ENCODE measurements at places on chromosomes 2 and 18.
A peak's percentile ranks its signal among the peaks of the same experiment; 100 is the strongest.

DNA sequence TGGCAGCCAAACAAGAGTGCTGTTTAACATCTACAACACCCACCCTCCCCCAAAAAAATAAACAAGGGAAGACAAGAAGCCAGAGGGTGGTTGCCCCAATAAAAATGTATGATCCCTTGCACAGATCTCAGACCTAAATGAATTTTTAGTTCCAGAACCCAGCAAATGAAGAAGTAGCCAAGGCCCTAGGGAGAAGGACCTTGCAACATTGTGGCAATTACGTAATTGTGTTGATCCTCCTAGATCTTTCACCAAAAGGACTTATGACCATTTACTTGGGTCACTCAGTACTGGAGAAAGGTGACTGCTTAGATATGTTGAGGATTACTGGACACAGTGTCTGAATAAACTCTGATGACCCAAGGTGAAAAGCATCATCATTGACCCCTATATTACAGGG, 1393.8 kb downstream of the LRP1B start:
- DNase-seq, result no peak

DNA sequence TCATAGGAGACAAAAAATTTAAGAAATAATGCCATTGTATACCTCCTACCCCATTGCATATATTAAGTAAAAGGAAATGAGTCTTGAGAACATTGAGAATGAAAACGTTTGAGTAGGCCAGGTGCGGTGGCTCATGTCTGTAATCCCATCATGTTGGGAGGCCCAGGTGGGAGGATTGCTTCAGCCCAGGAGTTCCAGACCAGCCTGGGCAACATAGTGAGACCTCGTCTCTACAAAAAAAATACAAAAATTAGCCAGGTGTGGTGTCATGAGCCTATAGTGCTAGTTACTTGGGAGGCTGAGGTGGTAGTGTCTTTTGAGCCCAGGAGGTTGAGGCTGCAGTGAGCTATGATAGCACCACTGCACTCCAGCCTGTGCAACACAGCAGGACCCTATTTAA, 107.7 kb upstream of the MGAT5 start:
- no peak for DNase-seq

GRCh38 chr2:168166902-168167510, 80.4 kb downstream of the STK39 start:
- no peak for DNase-seq

- DNase-seq, result no peak
These were observed 2.7 kb downstream of the LAPTM4A start for GRCh38 chr2:20048488-20049448.

- DNase-seq, result peak; percentile 7
These were observed 13.3 kb upstream of the RAB17 start for GRCh38 chr2:237603718-237604362.

GRCh38 chr18:32469691-32470459, 807 bp downstream of the GAREM1 start:
- DNase-seq, result no peak

DNA sequence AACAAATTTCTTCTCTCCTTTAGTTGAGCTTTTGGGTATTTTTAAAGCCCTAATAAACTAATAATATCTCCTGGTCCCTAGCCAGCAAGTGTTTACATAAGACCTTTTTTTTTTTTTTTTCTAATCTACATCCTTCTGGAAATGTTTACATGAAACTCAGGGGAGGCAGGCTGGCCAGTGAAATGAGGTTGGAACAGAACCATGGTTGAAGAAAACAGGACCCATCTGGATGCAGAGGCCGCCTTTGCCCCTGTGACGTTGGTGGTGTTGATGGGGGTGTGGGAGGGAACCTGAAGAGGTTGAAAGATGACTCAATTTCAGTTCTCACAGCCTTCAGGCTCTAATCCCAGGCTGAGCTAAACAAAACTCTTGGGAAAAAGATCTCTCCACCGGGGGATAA, 118.5 kb downstream of the NRP2 start:
- DNase-seq, result no peak
